ENCODE measurements at places on chromosomes 3 and 15.

DNA sequence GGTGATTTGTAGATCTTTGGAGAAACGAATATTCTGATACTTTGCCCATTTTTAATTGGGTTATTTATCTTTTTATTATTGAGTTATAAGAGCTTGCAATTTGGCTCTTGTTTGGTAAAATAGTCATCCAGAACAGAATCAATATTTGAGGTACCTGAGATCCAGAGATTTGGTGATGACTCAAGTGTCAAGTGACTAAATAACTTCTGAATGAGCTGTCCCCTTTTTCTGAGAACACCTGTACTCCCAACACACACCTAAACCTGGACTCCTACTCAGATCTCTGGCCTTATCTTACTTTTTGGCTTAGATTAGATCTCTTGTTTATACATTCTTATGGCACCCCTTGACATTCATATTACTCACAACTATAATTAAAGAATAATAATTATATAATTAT is 3.1 kb upstream of the TRA2B start:
- no peak for DNase-seq

- no peak for DNase-seq
These were observed 23.9 kb downstream of the FOXP1 start for GRCh38 chr3:71559578-71560162.

DNA sequence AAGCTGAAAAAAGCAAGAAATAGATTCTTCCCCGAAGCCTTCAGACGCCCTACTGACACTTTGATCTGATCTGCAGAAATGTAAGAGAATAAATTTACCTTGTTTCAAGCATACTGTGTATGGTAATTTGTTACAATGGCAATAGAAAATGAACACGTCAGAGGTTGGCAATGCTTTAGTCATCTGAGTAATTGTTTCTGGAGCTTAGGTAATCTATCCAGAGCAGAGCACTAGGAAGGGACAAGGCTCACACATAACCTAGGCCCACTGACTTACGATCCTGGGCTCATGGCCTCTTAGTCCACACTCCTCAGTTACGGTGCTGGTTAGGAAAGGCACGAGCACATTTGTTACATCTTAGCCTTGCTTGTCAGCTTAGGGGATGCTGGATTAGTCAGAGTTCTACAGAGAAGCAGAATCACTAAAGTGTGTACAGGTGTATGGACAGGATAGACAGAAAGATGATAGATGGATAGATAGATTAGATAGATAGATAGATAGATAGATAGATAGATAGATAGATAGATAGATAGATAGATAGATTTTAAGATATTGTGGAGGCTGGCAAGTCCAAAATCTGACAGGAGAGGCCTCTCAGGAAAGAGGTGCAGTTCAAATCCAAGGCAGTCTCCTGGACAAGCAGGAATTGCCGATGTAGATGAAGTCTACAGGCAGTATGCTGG is 46.8 kb upstream of the TBC1D23 start:
- no peak for DNase-seq

GRCh38 chr3:120227710-120228347 is 57.2 kb downstream of the GPR156 start:
- DNase-seq: no peak

DNA sequence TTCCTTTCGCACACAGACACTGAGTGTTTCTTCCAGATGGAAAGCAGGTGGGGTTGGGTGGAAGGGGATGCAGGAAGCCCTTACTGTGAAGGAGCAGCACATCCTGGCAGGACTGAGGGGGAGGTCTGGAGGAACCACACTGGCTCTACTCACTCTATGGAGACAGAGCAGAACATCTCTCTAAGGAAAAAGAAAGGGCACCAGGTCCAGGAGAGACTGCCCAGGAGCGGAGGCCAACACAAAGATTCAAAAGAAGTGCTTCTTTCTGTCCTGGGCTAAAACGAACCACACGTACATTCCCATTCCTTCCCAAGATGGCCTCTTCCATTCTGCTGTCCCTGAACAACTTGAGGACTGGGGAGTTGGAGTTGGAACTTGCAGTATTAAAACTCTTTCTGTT is 13.8 kb upstream of the VIPR1 start:
- DNase-seq: no peak

DNA sequence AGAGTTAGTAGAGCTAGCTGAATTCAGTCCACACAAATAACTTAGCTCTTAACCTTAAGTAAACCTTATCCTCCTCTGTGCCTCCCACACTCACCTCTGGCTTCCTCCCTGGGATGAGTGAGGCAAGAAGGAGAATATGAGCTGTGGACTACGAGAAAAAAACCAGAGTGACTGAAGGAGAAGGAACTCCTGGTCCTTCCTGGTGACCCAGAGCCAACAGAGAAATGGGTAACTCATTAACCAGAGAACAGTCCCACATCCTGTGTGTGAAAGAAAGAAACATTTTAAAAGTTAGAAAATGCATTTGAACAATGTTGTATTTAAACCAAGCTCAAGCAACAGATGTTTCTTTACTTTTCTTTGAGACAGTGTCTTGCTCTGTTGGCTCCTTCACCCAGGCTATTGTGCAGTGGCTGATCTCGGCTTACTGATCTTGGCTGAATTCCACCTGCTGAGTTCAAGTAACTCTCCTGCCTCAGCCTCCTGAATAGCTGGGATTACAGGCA is 27.5 kb upstream of the FAM81A start:
- DNase-seq: no peak

DNA sequence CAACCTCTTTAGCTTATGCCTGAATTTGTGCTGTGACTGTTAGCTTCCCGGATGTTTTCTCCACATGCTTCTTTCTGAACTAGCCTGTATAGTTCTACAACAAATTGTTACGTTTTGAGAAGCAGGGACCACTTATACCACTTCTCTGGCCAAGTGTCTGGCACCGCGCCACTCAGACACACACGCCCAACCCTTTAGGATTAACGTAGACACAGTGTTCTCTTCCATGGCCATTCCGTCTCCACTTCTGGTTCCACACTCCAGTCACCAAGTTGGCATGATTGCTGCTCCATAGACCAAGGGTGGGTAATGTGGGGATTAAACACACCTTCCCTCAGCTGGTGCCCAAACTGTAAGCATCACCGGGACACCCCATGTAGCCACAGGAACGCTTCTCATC is 755 bp upstream of the TMEM108 start:
- DNase-seq: no peak

DNA sequence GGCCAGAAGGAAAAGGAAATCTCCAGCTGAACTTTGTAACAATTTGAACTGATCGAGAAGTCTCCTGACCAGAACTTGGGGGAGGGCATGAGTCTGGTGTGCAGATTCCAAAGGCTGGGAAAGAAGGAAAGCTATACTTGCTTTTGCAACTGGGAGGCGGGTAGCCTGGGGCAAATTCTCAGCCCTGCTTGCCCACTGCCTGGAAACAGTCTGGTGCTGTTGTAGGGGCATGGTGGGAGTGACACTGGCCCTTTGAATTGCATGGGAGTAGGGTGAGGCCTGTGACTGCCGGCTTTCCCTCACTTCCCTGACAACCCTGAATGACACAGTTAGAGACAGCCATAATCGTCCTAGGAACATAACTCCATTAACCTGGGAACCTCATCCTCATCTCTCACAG is 114.0 kb upstream of the POU1F1 start:
- DNase-seq: no peak

GRCh38 chr3:138389841-138390581 is 41.6 kb downstream of the MRAS start:
- DNase-seq: no peak

GRCh38 chr3:151548195-151548594 is 87.3 kb upstream of the IGSF10 start:
- DNase-seq: no peak
